ENCODE measurements at places on chromosomes 11 and 22. TPM values are rescaled to one million over a fixed set of nuclear protein-coding genes. Genes with fewer than 3 reads are reported as not detected.

SCGB1C1 gene
- polyA plus RNA-seq: not detected

VEGFB gene
- polyA plus RNA-seq: 115 TPM

DNA sequence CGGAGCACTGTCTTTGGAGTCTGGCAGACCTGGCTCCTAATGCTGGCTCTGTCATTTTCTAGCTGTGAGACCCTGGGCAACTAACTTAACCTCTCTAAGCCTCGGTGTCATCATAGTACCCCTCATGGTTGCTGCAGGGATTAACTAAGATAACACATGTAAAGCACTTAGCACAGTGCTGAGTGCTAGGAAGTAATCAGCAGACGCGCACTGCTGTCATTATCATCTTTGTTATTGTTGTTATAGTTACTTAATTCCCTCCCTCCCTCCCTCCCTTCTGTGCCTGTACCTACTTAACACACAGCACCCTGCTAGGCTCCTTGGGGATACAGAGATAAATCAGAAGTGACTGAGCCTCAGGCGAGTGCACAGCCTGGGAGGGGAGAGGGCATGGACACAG, 104.7 kb upstream of the PITPNB start:
- no peak for DNase-seq

DNA sequence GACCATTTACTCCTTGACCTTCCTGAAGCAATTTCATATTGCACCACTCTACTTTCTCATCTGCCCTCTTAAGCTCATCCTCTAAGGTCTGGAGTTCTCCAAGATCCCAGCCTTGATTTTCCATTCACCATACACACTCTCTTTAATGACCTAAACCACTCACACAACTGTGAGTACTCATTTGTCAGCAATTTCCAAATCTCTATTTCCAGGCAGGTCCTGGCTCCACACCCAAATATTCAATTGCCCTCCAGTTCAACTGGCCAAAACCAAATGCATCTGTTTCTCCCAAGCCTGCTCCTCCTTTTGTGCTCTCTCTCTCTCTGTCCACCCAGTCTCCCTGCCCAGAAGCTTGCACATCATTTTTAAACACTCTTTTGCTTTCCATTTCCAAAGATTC, 39.6 kb downstream of the NEU3 start:
- DNase-seq: no peak

DNA sequence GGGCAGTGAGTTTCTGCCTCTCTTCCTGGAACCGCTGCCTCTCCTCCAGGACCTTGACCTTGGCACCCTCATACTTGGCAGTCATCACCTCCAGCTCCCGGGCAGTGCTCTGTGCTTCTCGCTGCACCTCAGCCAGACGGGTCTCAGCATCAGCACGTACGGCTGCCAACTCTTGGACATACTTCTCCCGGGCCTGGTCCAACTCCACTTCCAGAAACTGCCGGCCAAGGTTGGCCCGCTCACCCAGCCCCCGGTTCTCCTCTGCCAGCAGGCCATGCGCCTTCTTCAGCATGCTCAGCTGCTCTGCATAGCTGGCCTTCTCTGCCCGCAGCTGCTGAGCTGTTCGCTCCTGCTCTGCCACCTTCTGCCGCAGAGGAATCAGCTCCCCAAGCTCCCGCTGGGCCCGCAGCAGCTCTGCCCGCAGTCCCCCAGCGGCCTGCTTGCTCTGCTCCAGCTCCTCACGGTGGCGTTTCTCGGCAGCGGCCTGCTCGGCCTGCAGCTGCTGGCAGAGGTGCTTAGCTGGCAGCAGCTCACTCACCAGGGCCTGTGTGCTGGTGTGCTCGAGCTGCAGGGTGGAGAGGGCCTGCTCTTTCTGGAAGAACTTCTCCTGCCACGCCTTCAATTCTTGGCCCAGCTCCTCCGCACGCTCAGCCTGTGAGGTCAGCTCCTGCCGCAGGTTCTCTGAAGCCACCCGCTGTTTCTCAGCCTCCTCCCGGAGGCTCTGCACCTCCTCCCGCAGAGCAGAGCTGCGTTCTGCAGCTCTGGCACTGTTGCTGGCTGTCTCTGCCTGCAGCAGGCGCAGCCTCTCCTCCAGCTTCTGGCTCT, 14.4 kb downstream of the IL18BP start:
- no peak for DNase-seq

- peak; percentile 76 for DNase-seq
Observed at GRCh38 chr11:63986156-63986931, at the start of gene OTUB1. OTUB1 (plus strand) TSS chr11:63986438; CDS start chr11:63986457, 19 bp downstream.

DNA sequence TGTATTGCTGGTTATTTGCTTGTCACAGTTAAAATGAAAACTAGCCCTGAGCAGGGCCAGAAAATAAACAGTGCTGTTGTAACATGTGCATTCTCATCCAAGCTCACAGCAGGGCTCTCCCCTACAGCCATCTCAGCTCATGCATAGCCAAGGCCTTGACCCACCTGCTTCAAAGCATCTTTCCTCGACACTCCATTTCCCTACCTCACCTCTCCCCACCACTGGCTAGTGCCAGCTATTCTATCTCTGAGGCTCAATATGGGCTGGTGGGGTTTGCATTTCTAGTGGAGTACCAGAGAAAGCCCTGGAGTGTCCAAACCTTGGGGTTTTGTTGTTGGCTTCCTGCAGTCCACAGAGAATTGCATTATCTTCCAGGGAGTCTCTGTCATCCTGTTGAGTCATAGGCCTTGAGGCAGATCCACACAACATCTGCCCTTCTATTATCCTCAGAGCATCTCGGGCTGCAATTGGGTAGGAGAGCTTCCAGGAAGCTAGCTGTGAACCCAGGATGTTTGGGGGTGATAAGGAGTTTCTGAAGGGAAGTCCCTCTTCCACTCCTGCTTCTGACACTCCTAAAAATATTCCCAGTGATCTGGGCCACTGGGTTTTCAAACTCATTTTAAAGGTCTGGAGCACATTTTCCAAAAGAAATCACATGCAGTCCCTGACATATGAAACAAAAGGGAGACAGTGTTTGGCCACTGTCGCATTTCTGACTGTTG, 36.1 kb upstream of the AMOTL1 start:
- no peak for DNase-seq

DNA sequence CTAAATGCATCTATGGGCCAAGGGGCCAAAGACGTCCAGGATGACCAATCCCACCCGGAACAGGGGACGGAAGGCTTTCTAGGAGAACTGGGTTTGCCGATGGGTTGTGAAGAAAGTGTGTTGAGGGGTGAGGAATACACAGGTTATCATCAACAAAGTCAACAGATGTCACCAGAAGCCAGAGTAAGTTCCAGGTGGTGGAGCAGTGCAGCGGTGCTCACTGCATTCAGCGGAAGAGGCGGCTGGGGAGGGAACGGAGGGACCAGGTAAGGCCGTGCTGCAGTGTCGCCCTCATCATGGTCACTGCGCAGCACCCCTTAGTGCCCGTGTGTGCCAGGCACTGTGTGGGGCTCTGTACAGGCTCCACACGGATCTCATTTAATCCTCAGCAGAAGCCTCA, 176.0 kb downstream of the EFCAB6 start:
- DNase-seq: no peak

Data from left renal pelvis (tissue), 4 donors.